ENCODE measurements at places on chromosomes 7 and 10.

GRCh38 chr10:126130271-126130710 is 233.9 kb downstream of the FANK1 start:
- DNase-seq: no peak

GRCh38 chr10:59240582-59241183 is 64.2 kb downstream of the PHYHIPL start:
- DNase-seq: no peak

- no peak for DNase-seq
Observed at GRCh38 chr7:151238190-151238810, 6.0 kb downstream of the CHPF2 start.

DNA sequence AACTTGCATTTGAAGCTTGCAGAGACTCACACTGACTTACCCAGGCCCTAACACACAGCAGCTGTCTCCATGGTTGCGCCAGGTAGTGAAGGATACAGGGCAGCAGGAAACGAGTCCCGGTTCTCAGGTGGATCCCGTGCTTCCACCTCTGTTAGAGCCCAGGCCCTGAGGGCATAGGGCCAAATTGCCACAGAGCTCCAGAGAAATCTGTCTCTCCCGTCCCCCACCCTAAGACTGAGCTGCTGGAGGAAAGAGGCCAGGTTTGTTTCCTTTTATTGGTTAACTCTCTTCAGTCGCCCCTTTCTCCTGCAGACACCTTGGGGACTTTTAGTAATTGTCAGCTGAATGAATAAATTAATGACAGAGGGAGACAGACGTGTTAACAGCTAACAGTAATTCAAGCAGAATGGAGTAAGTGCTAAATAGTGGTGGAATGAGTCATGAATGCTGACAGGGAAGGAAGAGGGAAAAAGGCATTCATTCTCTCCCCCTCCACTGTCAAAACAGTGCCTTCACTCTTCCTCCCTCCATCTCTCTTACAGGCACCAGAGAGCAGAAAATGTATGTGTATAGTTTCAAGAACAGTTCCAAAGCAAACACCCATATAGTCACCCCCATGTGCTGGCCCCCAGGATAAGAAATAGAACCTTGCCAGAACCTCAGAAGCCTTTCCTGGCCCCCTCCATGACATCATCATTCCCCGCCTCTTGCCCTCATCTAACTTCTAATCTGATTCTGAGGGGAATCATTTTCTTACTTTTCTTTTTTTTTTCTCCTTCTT is 16.8 kb upstream of the DLG5 start:
- DNase-seq: no peak

DNA sequence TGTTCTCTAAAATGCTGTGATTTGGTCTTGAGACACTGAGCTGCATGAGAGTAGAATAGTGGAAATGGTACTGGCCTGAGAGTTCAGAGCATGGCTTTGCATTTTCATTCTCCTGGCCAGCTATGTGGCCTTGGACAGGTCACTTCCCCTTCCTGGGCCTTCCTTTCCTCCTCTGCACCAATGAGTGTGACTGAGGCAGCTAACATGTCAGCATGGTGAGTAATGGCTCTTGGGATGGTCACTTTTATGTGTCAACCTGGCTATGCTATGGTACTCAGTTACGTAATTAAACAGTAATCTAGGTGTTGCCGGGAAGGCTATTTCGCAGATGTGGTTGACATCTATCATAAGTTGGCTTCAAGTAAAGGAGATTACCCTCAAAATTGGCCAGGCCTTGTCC is 109.3 kb downstream of the RTKN2 start:
- DNase-seq: no peak

DNA sequence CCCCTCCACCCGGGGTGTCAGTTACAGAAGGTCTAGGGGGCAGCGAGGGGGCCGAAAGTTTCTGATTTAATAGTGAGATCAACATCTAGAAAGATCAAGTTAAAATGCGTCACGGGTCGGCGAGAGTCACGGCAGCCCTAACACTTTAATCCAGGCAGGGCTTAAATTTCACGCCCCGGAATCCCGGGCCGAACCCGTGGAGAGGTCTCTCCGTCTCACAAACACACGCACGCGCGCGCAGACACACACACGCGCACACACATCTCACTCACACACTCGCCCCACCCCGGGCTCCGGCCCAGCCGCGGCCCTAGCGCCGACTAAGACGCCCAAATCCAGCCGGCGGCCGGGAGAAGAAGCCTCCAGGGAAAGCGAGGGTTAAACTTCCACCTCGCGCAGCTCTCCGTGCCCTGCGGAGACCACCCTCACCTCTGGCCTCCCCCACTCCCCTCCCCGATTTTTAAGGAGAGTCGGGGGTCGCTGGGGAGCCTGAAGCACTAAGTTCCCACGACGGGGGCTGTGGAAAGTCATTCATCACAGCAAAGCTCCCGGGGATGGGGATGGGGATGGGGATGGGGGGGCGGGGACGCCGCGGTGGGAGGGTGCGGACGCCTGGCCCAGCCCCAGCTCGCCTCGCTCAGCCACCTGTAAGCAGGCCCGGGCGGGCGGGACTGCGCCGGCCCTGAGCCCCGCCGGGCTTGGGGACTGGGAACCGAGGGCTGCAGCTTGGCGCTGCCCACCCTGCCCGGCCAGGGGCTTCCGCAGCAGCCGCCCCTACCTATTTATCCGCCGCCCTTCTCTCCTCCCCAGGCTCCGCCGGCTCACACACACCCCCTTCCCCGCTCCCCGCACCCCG is 1.6 kb downstream of the PDGFA start:
- no peak for DNase-seq

DNA sequence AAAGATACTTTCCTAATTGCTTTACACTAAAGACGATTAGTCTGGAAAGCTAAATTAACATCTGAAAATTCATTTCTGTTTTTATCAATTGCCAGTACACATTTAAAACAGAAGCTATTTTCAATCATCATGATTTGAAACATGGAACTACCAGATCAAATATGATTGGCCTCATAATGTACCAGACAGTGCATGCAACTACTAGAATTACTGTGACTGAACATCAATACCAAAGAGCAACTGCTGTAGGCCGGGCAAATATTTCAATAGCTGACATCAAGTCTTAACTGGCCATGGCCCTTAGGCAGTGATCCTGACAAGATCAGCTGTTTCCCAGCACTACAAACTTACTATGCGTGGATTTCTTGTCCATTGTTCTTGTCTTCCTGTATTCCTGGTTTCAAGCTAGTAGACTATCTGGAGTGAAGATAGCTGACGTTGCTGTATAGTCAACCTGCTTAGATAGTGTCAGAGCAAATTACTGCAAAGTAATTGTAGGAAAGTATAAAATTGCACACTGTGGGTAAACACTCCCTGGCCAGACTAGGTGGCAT is 21.7 kb upstream of the WNT16 start:
- DNase-seq: no peak

GRCh38 chr7:90708841-90709317 is 112.8 kb downstream of the CDK14 start:
- DNase-seq: no peak

DNA sequence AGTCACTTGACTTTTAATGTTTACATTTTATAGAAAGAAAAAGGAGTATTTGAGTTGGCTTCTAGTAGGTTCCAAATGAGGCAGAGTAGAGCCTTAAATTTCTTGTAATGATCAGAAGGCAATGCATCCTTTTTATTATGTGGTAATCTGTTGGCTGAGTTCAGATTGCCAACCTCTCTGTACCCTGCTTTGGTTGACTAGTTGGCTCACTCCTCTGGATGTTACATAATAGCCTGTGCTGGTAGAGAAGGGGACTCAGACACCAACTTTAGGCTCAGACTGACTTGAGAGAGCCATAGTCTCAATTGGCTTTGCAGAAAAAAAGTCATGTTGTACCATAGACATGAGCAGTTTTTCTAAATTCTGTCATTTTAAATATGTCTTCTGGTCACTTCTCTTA is 46.8 kb upstream of the GLCCI1 start:
- no peak for DNase-seq

GRCh38 chr10:100883312-100883821 is 29.4 kb upstream of the SLF2 start:
- no peak for DNase-seq

DNA sequence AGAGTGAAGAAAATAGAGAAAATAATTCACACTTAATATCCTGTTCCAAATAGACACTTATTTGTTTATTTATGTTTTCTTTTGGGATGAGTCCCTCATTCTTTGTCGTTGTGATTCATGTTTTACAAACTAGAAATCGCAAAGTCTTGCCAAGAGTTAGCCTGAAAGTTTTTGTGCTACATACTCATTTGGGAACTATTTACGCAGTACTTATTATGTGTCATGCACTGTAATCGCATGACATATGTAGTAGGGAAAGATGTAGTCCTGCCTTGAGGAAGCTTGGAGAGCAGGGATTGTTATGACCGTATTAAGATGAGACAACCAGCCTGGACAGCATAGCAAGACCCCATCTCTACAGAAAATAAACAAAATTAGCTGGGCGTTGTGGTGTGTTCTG is 189.3 kb downstream of the ABCA13 start:
- DNase-seq: no peak

DNA sequence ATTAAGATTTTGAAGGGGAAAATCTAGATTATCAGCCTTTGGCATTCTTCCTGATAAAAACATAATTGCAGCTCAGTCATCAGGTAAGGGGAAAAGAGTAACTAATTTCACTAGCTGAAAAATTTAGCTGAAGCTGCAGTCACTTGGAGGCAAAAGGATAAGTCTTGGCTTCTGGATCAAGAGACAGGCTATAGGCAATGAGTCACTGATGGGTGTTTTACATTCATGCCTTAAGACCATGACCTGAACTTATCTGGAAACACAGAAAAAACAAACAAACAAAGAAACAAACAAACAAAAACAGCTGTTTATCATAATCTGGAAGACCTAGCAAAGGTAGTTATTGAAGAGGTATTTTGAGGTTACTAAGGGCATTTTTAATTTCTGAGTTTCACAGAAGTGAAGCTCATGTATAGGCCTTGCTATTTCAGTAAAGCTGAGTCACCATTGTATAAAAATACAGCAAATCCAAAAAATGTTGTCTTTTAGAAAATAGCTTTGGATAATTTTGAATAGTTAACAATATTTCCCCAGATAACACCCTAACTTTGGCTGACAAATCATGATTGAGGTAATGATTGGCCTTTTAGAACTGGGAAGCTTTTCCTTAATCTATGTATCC is 40.3 kb downstream of the ZNF22 start:
- DNase-seq: no peak

GRCh38 chr10:132204781-132205473 is 18.2 kb downstream of the DPYSL4 start:
- no peak for DNase-seq

DNA sequence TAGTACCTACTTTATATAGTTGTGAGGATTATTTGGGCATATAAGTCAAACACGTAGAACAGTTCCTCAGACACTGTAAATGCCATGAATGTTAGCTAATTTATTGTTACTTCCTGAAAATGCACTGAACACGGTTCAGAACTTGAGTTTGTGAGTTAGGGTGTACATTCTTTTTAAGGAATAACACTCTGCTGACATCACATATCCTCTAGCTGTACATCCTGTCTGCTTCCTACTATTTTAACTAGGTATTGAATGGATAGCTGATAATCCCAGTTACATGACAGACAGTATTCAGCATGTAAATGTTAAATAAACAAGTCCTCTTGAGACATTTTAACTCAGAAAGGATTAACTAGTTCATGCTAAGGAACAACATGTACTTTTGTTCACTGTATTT is 16.0 kb downstream of the SAMD8 start:
- DNase-seq: no peak

- DNase-seq: no peak
Observed at GRCh38 chr7:10122551-10123100, 851.0 kb upstream of the PHF14 start.

DNA sequence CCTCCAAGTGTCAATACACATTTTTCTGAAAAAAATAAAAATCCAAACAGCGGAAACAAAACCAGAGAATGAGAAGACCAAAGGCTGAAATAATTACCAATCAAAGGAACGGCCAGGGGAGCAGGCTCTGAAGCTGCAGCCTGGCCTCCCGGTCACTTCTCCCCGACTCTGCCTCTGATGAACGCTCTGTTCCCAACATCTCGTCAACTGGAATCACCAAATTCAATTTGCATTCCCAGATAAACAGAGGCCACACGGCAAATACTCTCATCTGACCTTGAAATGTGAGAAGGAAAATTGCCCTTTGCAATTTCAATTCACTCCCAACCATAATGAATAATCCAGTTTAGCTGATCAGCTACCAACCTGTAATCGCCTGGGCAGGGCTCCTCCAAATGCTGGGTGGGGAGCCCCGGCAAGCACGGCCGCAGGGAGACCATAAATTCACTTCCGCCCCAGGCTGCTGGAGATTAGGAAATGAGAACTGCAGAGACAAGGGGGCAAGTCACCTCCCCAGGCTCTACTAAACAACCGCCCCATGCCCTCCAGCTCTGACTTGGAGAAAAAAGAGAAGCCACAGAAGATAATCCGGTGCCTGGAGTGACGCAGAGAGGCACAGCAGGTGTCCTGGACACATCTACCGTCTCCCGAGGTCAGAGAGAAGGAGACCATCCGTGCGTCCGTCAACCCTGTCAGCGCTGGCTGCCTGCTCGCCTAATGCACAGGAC is 153.2 kb downstream of the MAD1L1 start:
- DNase-seq: no peak

DNA sequence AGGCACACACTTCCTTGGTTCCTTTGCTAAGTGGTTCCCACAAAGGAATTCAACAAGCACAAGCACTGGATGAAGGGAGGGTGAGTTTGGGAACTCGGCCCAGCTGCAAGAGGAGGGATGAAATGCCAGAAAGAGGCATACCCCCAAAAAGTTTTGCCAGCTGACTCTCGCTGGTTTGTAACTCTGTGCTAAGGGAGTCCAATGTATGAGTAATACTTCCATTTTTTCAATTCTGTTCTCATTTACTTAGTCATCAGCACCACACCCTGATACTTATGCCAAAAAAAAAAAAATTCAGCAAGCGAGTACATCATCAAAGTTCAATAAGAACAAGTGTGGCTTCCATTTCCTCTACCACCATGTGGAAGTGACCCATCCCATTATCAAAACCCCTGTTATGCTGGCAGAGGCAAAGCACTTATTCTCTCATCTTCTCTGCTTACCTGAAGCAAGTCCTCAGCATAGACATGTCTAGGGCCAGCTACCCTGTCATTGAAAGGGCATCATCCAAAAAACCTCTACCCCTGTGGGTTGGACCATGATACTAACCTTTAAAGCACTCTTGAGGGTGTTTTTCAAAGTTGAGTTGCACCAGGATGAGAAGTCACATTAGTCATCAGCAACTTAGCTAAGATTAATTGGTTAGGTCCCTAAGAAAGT is 6.9 kb upstream of the HYCC1 start:
- no peak for DNase-seq

DNA sequence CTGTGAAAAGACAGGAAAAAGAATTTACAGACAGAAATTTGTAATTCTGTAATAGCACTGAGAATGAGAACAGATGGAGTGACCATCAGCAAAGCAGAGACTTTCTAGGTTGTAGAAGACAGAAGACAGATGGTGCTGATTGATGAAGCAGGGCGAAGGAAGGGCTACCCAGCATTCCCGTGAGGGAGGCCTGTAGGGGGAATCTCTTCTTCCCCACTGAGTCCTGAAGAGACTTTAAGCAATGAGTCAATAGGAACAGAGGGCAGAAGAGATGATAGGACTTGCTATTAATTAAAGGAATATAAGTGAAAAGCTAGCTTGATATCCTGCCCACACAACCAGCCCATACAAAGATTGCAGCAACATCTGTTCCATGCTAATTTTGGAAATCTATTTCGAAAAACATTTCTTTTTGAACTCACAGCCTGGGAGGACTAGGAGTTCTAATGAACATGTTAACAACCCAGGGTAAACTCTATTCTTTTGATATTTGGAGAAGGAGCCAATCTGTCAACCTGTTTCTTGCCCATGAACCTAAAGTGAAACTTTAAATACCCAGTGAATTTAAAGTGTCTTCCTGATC is 44.1 kb downstream of the RALA start:
- no peak for DNase-seq

GRCh38 chr7:10913457-10913856 is 60.2 kb upstream of the PHF14 start:
- DNase-seq: no peak

All from omental fat pad (tissue), 4 donors.